ENCODE measurements at places on chromosomes 2 and 18. TPM values are rescaled to one million over a fixed set of nuclear protein-coding genes. Genes with fewer than 3 reads are reported as not detected.

GRCh38 chr2:221494556-221494955 is 77.5 kb downstream of the EPHA4 start:
- DNase-seq, result no peak

- DNase-seq, result no peak
Observed at GRCh38 chr18:79586436-79587225, 93.0 kb upstream of the CTDP1 start.

GRCh38 chr2:69934614-69934908 is 19.7 kb downstream of the MXD1 start:
- DNase-seq, result no peak

GRCh38 chr2:69638630-69639029 is 4.9 kb downstream of the AAK1 start:
- no peak for DNase-seq

GRCh38 chr2:238262496-238263122 is 22.8 kb upstream of the HES6 start:
- DNase-seq, result no peak

DNA sequence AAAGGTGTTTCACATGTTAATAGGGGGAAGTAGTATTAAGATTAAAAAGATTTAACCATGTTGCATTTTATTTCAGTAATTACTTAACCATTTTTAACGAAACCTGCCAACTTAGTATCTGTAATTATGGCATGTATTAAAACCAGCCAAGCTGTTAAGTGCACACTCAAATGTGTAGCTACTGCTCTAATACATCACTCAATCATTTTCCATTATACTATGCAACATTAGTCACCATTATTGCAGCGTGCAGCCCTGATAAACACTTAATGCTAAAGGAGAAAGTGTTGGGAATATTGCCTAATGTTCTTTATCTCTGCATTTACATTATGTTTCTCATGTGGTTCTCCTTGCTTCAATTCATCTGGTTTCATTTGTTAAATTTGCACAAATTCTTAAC is 745.9 kb upstream of the FAM98A start:
- DNase-seq, result no peak

DNA sequence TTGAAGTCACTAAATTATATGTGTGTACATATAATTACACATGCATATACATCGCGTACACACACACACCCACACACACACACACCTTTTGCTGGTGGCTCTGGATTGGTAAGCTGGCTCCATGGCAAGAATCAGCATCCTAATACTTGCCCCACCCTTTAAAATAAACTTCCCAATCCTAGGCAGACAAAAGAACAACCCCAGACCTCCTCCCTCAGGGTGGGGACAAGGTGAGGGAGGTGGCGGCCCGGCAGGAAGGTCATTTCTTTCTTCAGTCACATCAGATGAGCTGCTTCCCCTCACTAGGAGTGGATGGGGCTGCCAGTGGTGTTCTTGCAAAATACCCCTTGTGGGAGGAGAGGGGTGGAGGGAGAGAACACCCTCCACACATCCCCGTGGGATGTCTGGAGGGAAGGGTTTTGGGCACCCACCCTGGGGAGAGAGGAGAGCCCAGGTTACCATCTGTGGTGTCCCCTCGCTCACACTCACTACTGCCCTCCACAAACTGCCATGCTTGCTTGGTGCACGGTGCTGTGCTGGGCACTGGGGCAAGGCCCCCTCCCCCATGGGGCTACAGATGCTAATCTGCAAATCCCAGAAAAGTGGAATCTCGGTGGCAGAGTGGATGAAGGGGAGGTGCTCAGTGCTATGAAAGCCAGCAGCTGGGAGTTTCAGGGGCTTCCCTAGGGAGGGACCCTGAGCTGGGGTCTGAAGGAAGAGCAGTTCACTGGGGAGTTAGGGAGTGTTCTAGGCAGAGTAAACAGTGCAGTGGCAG is 64.0 kb downstream of the ODC1 start:
- DNase-seq, result no peak

- DNase-seq, result no peak
Observed at GRCh38 chr2:64120928-64121327, 23.3 kb downstream of the PELI1 start.

DNA sequence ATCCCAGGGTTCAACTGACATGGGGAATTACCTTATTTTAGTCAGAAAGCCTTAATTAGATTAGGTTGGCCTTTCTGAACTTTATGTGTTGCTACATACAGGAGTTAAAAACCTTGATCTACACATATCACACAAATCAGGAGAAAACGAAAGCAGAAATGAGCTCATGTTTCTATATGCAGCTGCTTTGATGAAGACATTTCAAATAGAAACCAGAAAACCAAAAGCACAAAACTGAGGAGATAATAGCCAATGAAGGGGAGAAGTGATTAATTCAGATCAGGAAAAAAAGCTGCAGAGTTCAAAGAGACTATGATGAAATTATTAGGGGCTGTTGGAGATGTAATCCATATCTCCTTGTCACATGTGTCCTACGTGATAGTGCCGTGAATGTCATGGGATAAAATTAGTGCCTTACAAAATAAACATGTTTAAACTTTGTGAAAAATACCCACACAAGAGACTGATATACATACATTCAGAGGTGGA is 255.0 kb downstream of the CAMKMT start:
- DNase-seq, result no peak

DNA sequence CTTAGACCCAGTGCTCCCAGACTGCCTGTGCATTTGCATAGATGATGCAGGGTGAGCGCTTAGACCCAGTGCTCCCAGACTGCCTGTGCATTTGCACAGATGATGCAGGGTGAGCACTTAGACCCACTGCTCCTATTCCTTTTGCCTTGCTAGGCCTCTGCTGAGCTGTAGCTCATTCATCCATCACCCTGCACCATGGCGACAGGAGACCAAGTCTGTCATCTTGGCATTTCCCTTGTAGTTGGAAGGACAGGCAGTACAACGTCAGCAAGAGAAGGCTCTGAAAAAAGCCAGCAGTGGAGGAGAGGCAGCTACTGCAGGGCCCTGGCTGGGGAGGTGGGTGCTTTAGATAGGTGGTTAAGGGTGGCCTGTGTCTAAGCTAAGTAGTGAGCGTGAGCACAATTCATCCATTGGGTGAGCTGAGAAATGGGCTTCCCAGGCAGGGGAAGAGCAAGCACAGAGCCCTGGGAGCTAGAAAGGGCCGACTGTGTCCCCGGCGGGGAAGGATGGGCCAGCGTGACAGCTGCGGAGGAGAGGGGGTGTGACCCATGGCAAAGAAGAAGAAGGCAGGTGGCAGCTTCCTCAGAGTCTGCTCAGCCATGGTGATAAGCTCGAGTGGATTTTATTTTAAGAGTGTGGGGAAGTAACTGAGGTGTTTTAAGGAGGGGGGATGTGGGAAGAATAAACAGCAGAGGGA is 108.8 kb downstream of the LPIN1 start:
- DNase-seq, result no peak

GRCh38 chr2:218517434-218518206 is 50.5 kb downstream of the USP37 start:
- no peak for DNase-seq

DNA sequence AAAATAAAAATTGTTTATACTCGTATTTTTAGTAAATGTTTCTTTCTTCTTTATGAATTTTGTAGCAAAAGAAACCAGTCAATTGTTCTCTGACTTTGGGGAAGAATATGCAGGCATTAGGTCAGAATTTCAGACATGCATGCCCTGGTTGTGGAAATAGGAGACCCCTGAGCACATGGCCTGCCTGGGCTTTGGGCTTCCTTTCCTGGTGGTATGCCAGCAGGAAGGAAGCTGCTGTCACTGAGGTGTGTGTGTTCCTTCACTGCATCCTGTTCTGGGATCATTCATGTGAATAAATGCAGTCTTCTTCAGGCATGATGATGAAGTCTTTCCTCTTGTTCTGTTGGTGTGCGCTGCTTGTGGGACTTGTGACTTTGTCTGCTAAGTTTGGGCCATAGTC is 920.2 kb upstream of the VRK2 start:
- DNase-seq, result peak; percentile 7

DNA sequence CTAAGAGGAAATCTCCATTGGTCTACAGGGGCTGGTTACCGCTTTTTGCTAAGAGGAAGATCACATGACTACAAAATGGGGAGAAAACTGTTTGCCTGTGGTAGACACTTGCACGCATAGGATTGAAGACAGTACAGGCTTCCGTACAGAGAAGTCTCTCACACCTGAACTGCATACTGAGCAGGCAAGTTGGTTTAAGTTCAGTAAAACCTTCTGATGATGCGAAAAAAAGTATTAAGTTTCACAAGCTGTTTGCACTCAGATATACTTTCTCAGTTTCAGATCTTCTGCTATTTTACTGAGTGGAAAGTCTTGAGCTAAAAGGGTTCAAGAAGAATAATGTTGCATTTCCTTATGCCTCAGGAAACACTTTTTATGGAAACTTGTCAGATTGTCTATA is 292.2 kb upstream of the MC4R start:
- no peak for DNase-seq

- no peak for DNase-seq
Observed at GRCh38 chr18:53639687-53640086, 584.8 kb downstream of the MBD2 start.

GRCh38 chr2:34734042-34734441 is 1134.9 kb upstream of the FAM98A start:
- no peak for DNase-seq

- no peak for DNase-seq
Observed at GRCh38 chr18:75474332-75474731, 46.8 kb upstream of the SMIM21 start.

- DNase-seq, result peak; percentile 28
Observed at GRCh38 chr2:222174450-222174849, 124.3 kb downstream of the PAX3 start.

DNA sequence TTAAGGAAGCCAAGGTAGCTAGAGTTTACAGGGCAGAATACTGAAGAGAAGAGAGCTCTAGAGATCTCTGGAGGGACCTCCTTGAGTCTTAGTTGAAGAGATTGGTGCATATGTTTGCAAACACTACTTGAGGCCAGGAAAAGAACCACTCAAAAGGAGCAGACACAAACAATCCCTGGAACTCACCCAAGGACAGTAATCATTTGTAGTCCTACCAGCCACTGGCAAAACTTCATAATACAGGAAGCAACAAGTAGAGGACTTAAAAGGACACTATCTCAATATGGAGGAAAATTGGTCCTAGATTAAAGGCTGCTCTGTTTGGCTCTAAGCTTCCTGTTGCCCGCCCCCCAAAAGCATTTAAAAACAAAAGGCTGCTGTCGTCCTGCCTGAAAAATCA is 46.9 kb upstream of the UBXN4 start:
- no peak for DNase-seq

DNA sequence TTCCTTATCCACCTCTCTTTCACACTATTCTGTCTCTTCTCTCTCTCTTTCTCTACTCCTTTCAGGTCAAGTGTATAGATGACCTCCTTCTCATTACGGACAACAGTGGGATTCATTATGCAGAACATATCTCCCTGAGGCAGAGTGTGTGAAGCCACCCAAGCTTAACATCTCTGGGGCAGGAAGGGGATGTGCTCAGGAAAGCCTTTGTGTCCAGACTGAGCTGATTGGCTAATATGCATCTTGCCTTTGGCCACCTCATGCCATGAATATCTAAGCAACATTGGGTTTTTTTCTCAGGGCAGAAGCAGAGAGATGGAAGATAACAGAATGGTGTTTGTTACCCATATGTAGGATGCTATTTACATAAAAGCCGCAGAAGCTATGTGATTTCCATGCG is 211.4 kb upstream of the LRRTM1 start:
- DNase-seq, result no peak

DNA sequence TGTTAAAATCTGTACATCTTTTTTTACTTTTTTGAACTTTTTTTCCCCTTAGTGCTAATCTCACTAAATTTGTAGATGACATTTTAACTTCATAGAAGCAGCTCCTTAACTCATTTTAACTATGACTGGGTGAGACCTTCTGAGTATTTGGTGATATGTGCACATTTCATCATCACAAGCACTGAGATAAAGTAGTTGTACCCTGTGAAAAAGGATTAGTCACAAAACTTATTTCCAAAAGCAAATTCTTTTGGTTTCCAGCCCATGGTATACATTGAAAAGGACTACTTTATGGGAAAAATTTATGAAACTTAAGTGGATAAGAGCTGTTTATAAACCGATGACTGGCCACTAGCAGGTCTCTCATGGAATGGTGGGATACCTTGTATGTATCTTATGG is 581.5 kb downstream of the PLCL1 start:
- DNase-seq, result no peak

GRCh38 chr2:100350661-100351185 is 28.4 kb upstream of the LONRF2 start:
- DNase-seq, result no peak

DNER gene
- total RNA-seq, result 0.97 TPM

POTEE gene
- total RNA-seq, result 6.5 TPM

RGPD4 gene
- total RNA-seq, result 0.06 TPM

GNLY gene
- total RNA-seq, result not detected

HAAO gene
- total RNA-seq, result 0.77 TPM

L3MBTL4 gene
- 0.34 TPM for total RNA-seq

RFTN2 gene
- total RNA-seq, result 8.2 TPM

SGPP2 gene
- 0.34 TPM for total RNA-seq

DIPK1C gene
- total RNA-seq, result 12.9 TPM

BBS5 gene
- 6.2 TPM for total RNA-seq
